Upper lobe of right lung (tissue), 1 donor: ENCODE measurements at places on chromosomes 5 and 9. TPM values are rescaled to one million over a fixed set of nuclear protein-coding genes. Genes with fewer than 3 reads are reported as not detected.

Gene PDZD2
- total RNA-seq, result 70.9 TPM

Gene GPR21
- total RNA-seq, result 3.3 TPM

Gene FAM221B
- total RNA-seq, result not detected

Gene BHMT2
- total RNA-seq, result 4.7 TPM

Gene SH2D3C
- total RNA-seq, result 85.3 TPM

Gene GCNT4
- total RNA-seq, result 2.8 TPM

Gene FREM1
- 7.0 TPM for total RNA-seq

Gene C9orf40
- total RNA-seq, result 2.9 TPM

Gene SLC36A2
- not detected for total RNA-seq

Gene B4GALT1
- 80.1 TPM for total RNA-seq

Gene MEIKIN
- not detected for total RNA-seq

Gene OGN
- total RNA-seq, result 10.6 TPM

Gene LRRC70
- 2.4 TPM for total RNA-seq

Gene FOXB2
- total RNA-seq, result not detected

Gene FOXD4L6
- not detected for total RNA-seq

Gene PTGS1
- 16.4 TPM for total RNA-seq

Gene ANKRD34B
- total RNA-seq, result 0.35 TPM

Gene NOXA1
- 6.5 TPM for total RNA-seq

Gene SRD5A1
- total RNA-seq, result 8.0 TPM

Gene LRRC19
- total RNA-seq, result 0.64 TPM

Gene RALGPS1
- total RNA-seq, result 15.9 TPM

Gene GFI1B
- total RNA-seq, result 0.52 TPM

Gene MGAT1
- 216 TPM for total RNA-seq

Gene NRARP
- 21.5 TPM for total RNA-seq

Gene LAMC3
- total RNA-seq, result 28.5 TPM

Gene ZNF883
- 0.78 TPM for total RNA-seq

Gene PBX3
- total RNA-seq, result 48.6 TPM

Gene KIAA1958
- 14.2 TPM for total RNA-seq

Gene STRBP
- 24.7 TPM for total RNA-seq

Gene LCN2
- total RNA-seq, result 14.3 TPM

Gene PCA3
- total RNA-seq, result not detected

Gene EQTN
- total RNA-seq, result not detected

Gene EXD3
- 27.3 TPM for total RNA-seq

Gene PLCXD3
- total RNA-seq, result 2.6 TPM

Gene DMRTA1
- total RNA-seq, result 1.8 TPM

Gene DNLZ
- 15.5 TPM for total RNA-seq

Gene SLC22A4
- 1.8 TPM for total RNA-seq

Gene PCDHA7
- total RNA-seq, result 0.35 TPM

Gene LECT2
- total RNA-seq, result not detected

Gene C7
- total RNA-seq, result 302 TPM

Gene FAM163B
- total RNA-seq, result not detected

Gene TRIM36
- 3.7 TPM for total RNA-seq

Gene HEMGN
- total RNA-seq, result not detected

Gene PCDHA11
- total RNA-seq, result 0.38 TPM

Gene KCNV2
- not detected for total RNA-seq

Gene PIP5K1B
- total RNA-seq, result 36.5 TPM

Gene LTC4S
- total RNA-seq, result 22.6 TPM

Gene ASB6
- total RNA-seq, result 16.7 TPM

Gene CCDC183
- 4.0 TPM for total RNA-seq

Gene CRHBP
- total RNA-seq, result 0.26 TPM

Gene IL13
- not detected for total RNA-seq

Gene MLANA
- total RNA-seq, result not detected

Gene PCDHGA10
- 6.2 TPM for total RNA-seq

Gene IRX1
- 7.5 TPM for total RNA-seq

Gene SHC3
- total RNA-seq, result 12.9 TPM
